Activated CD4-positive, alpha-beta memory T cell treated with anti-CD3 and anti-CD28 coated beads, Interleukin-2, amount 10 ng/mL, durations not matched to agents 7 days and 5 days (primary cell): ENCODE measurements at places on chromosomes 11 and 22. TPM values are rescaled to one million over a fixed set of nuclear protein-coding genes. Genes with fewer than 3 reads are reported as not detected.

TUB gene
- 0.08 TPM for total RNA-seq

YPEL4 gene
- 1.5 TPM for total RNA-seq

TRIM49D1 gene
- total RNA-seq, result not detected

LRRC74B gene
- not detected for total RNA-seq

C11orf42 gene
- not detected for total RNA-seq

CRACR2B gene
- 13.7 TPM for total RNA-seq

C11orf91 gene
- not detected for total RNA-seq

FAM83F gene
- total RNA-seq, result not detected

CASP1 gene
- total RNA-seq, result 130 TPM

SCGB1C1 gene
- total RNA-seq, result not detected

ART5 gene
- total RNA-seq, result not detected

FAU gene
- 995 TPM for total RNA-seq

GLYAT gene
- not detected for total RNA-seq

TMEM126A gene
- 35.6 TPM for total RNA-seq

RSF1 gene
- 62.5 TPM for total RNA-seq

TMPRSS6 gene
- 14.0 TPM for total RNA-seq

GP1BB gene
- not detected for total RNA-seq

NCR3LG1 gene
- 0.15 TPM for total RNA-seq

CDC42EP1 gene
- 1.1 TPM for total RNA-seq

RASGRP2 gene
- 183 TPM for total RNA-seq

MS4A3 gene
- total RNA-seq, result not detected

SREBF2 gene
- 150 TPM for total RNA-seq

SCN4B gene
- total RNA-seq, result 0.28 TPM

NRIP3 gene
- 1.9 TPM for total RNA-seq

SLC22A6 gene
- not detected for total RNA-seq

VEGFB gene
- 58.5 TPM for total RNA-seq

NXPE4 gene
- not detected for total RNA-seq

DRD2 gene
- 0.30 TPM for total RNA-seq

PNPLA5 gene
- total RNA-seq, result not detected

TEAD1 gene
- 1.0 TPM for total RNA-seq

PC gene
- total RNA-seq, result 7.4 TPM

ZNF280A gene
- not detected for total RNA-seq

OR56A4 gene
- not detected for total RNA-seq

HTR3B gene
- total RNA-seq, result not detected
